OCI-M1 (cell line): ENCODE measurements at places on chromosomes 12 and 14.
A peak's percentile ranks its signal among the peaks of the same experiment; 100 is the strongest.

- no peak for DNase-seq
Observed at GRCh38 chr14:68975667-68976066, 3.4 kb downstream of the ACTN1 start.

DNA sequence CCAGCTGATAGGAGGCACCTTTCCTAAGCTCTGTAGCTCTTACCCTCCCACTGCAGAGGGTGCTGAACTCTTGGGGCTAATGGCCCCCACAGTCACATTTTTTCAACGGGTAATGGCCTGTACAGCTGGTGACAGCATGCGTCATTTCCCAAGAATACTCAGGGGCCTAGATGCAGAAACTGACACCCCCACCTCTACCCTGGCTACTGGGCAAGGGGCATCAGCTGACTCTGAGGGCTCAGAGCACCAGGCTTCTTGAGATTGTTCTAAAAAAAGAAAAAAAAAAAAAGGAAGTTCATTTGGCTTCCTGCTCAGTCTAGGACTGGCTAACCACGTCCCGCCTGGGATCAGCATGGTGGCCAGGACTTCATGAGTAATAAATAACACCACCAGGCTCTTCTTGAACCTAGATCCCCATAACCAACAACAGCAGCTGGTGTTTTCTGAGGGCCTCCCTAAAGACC is 35.2 kb downstream of the ZFP36L1 start:
- DNase-seq: peak; percentile 77

- DNase-seq: no peak
Observed at GRCh38 chr12:105704787-105705186, 374.3 kb downstream of the C12orf75 start.

DNA sequence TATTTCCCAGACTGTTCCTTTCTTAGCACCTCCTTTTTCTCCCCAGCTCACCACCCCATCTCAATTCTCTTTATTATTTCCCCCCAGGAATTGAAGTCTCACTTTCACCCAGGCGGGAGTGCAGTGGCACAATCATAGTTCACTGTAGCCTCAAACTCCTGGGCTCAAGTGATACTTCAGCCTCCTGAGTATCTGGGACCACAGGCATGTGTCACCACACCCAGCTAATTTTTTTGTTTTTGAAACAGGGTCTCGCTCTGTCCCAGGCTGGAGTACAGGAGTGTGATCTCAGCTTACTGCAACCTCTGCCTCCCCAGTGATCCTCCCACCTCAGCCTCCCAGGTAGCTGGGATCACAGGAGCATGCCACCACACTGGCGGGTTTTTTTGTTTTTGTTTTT is 11.0 kb downstream of the RACGAP1 start:
- DNase-seq: no peak

DNA sequence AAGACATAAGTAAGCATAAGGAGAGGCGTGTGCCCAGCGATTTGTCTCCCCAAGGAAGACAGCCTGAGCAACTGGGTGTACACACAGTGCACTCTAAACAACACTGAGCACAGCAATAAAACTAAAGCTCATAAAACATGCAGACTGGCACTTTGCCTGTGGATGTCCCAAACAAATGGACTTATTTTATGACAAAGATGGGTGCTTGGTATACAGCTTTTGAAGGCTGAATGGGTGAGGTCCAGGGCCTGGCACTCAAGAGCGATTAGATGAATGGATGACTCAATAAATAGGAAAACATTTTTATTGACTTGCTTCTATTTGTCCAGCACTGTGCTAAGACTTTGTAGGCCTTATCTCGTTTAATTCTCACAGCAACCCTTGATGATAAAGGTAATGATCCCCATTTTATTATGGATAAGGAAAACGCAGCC is 28.5 kb downstream of the LGMN start:
- DNase-seq: no peak

DNA sequence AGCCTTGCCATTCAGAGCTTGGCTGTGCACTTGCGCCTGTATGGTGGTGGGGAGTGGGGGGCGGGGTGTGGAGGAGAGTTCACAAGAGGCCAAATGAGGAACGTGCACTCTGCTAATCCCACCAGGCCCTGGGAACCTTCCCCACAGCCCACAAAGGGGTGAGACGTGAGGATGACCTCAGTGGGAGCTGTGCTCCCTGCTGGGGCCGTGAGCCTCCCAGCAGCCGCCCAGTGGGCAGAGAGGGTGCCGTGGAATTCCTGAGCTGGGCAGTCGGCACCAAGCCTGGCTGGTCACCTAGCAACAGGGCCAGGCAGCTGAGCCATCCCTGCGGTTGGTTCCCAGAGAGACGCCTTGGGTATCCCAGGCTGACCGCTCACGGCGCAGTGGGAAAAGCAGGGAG is 53.7 kb downstream of the CCNK start:
- no peak for DNase-seq

DNA sequence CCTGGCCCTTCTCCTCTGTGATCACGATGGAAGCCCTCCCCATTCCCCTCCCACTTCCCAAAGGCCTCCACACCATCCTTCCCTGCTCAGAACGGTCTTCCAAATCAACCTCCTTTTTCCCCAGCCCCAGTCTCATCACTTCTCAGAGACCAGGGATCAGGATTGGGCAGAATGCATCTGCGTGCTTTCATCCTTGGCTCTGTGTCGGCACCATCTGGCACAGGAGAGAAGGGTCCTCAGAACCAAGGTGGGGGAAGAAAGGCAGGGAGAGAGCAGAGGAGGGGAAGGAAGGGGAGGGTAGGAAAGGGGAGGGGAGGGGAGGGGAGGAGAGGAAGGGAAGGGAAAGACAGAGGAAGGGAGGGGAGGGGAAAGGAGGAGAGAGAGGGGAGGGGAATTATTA is 52.4 kb upstream of the FICD start:
- DNase-seq: no peak
